ENCODE measurements at places on chromosomes 1 and 21.

DNA sequence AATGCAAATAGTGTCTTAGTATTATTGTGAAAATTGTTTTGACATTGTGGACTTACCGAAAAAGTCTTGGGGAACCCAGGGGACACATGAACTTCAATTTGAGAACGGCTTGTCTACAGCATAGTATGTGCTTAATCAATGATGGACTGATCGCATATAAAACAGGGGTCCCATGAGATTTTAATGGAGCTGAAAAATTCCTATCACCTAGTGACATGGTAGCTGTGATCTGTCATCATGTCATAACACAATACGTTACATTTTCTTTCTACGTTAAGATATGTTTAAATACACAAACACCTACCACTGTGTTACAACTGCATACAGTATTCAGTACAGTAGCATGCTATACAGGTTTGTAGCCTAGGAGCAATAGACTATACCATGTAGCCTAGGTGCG, 153.3 kb upstream of the FOXD3 start:
- no peak for DNase-seq

- DNase-seq: no peak
Measured at GRCh38 chr1:202145068-202145743, 669 bp upstream of the ARL8A start.

DNA sequence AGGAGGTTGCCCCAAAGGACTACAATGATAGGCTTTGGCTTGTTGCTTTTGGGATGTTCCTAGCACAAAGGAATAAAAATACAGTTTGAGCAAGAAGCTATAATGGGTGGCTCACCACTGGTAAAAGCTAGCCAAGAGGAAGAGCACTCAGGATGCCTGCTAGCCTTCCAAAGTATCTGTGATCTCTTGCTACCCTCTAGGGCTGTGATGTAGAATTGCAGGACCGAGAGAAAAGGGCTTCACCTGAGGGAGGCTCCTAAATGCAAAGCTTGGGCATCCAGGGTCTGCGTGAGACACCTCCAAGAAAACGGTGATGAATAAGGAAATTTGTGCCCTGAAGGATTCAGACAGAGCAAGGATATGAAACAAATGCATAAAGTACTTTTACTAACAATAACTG, 17.7 kb downstream of the IVL start:
- no peak for DNase-seq

- no peak for DNase-seq
Measured at GRCh38 chr1:204854286-204854685, 16.4 kb upstream of the NFASC start.

DNA sequence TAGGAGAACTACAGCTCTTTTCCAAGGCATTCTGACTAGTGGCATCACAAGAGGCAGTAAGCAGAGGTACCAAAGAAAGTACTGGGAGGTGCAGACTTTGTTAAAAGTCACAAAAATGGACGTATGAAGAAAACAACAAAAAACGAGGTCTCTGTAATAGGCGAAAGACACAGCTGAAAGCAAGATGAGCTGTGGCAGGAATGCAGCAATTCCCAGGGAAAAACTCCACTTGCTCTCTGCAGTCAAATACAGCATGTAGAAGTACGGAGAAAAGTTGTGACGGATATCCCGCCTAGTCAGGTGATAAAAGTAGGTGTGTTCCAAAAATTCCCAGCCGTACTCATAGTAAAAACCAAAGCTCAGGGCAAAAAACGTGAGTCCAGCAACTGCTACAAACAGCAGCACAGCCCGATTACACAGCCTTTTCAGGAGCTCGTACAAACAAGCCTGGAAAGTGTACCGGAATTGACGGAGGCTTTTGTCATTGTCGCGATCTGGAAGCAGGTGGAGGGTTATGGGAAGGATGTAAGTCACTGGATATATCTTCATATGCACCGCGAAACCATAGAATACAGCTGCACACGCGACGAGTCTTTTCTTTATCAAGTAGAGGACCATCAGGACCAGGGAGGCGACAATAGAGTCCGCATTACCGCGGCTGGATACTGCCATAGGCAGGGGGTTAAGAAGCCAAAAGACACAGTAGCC, 979 bp downstream of the PIGM start:
- no peak for DNase-seq

DNA sequence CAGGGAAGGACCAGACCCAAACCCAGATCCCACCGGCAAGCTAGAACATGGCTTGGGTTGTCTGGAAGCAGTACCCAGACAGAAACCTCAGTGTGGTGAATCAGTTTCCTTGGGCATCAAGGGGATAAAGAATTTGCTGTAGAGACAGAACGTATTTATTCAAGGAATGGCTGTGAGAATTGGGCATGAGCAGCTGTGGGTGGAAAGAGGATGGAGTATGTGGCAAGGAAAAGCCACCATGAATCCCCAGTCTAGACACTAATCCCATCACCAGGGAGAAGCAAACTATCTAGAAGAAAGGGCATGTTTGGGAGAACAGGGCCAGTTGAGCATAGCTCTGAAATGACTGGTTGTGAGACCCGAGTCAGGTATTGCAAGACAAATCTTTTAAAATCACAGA, 109.2 kb downstream of the TOMM20 start:
- DNase-seq: no peak

- no peak for DNase-seq
Measured at GRCh38 chr1:24874611-24875234, 55.4 kb downstream of the RUNX3 start.

- DNase-seq: no peak
Measured at GRCh38 chr1:160855181-160855981, 7.3 kb downstream of the CD244 start.

DNA sequence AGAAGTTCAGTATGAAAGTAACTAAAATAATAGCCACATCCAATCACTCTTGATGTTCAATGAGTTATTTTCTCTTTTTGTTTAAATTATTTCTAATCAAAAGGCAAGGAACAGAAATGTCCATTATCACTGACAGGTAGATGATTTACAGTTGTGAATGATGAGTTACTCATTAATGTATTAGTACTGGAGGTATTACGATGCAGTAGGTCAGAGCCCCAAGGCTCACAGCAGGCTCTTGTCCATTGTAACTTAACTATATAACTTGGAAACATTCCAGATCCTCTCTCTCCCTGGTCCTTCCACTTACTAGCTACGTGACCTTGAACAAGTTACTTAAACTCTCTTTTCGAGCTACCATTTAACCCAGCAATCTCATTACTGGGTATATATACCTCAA, 39.5 kb downstream of the CRB1 start:
- no peak for DNase-seq

DNA sequence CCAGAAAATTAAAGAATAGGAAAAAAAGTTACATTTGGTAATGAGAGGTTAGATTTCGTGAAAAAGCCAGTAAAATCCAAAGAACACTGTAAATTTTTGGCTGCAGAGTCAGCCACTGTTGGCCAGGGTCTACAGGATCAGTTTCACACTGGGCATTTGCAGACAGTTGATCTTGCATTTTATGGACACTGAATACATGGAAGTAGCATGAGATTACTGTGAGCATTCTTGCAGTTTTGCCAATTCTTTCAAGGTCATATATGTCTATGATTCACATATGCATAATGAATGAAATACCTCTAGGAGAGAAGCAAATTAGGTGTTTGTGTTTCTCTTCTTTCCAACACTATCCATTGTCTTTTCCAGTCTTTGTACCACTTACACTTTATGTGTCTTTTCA, 200.8 kb upstream of the DPYD start:
- DNase-seq: no peak

DNA sequence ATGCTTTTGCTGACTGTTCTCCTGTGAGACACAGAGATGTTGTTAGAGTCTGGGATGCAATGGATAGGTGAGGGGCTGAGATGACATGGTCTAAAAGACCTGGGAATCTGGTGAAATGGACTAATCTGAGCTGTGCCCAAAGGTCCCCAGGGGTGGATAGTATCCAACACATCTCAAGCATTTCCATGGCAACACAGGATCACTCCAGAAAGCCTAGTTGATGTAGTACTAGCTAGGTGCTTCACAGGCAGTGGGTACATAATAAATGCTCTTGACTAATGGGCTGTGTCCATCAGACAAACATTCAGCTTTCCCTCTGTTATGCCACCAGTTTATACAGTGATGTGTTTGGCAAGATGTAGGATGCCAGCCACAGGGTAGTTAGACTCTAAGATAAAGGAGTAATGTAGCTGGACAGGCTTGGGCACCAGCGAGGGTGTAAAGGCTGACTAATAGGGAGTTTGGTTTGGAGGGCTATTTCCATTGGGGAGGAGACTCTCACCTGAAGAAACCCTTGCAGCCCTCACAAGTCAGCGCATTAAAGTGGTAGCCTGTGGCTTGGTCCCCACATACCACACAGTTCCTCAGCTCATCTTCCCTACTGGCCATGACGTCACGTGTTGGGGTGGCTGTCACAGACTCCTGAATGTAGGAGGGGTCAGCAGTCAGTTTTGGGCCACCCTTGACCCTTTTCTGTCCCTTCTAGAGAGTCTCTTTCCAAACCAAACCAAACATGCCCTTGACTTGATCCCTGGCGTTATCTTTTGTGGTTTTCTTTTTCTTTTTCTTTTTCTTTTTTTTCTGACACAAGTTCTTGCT, 1.8 kb downstream of the NR1I3 start:
- DNase-seq: no peak

GRCh38 chr1:114741963-114742746, 15.6 kb downstream of the CSDE1 start:
- DNase-seq: no peak

DNA sequence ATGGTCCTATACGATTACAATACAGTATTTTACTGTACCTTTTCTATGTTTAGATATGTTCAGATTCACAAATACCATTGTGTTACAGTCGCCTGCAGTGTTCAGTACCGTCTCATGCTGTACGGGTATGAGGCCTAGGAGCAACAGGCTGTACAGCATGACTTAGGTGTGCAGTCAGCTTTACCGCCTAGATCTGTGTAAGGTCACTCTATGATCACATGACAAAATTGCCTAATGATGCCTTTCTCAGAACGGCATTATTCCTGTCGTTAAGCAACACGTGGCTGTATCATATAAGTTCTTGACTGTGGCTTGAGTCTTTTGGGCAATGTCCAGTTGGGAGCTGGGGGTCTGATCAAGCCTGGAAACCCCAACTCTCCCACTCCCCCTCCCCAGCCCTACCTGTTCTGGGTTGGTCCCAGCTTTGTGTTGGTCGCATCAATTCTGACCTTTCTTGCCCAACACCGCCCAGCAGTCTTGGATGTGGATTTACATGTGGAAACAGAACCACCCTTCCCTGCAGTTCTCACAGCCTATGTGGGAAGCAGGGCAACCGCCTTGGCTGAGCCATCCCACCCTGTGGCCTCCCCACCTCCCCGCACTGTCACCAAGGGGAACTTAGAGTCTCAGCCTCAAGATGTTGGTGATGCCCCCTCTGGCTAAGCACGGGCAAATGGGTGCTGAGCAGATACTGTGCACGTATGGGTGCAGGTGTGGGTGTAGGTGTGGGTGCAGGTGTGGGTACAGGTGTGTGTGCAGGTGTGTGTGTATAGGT, 80.2 kb upstream of the ACTL8 start:
- no peak for DNase-seq

DNA sequence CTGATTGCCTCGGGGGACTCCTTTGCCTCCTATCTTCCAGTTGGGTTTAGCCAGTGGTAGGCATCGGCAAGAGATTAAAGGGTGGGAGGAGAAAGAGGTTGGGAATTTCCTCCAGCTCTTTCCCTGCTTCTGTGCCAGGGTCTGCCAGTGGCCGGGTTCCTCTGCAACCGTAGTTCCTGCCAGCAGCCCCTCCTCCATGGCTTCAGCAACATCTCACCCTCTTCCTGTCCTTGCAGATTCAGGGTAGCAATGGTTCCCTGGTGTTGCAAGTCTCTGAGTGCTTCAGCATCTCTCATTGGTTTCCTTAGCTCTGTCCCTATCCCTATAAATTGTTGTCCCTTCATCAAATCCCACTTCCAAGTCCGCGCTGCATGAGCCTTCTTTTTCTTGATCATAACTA, 223.1 kb upstream of the JUN start:
- DNase-seq: no peak

GRCh38 chr1:168553680-168554553, 10.1 kb upstream of the XCL2 start:
- DNase-seq: no peak

DNA sequence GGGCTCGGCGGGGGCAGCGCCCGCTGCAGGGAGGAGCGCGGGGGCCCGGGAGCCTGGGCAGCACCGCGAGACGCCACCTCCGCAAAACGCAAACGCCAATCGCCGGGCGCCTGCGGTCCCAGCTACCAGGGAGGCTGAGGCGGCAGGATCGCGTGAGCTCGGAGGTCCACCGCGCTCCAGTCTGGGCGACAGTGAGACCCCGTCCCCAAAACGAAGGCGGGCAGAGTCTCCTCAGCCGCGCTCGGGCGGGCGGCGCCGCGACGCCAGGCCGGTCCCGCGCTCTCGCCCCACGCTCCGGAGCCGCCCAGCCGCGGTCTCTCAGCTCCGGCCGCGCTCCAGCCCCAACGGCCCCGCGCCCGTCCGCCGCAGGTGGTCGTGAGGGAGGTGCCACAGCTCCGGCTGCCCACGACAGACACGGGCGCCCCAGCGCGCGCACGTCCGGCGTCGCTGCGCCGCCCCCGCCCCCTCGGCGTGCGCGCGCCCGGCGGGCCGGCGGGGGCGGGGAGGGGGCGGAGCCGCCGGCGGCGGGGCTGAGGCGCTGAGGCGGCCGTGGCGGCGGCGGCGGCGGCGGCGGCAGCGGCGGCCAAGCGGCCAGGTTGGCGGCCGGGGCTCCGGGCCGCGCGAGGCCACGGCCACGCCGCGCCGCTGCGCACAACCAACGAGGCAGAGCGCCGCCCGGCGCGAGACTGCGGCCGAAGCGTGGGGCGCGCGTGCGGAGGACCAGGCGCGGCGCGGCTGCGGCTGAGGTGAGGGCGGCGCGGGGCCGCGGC, at the start of gene ADARB1:
ADARB1 (plus strand) TSS at position 533 of the 770 bp plus-strand sequence. CDS start 97,077 bp downstream, outside the sequence.
- peak; percentile 31 for DNase-seq

GRCh38 chr1:39919545-39919944, 17.8 kb upstream of the MYCL start:
- no peak for DNase-seq

DNA sequence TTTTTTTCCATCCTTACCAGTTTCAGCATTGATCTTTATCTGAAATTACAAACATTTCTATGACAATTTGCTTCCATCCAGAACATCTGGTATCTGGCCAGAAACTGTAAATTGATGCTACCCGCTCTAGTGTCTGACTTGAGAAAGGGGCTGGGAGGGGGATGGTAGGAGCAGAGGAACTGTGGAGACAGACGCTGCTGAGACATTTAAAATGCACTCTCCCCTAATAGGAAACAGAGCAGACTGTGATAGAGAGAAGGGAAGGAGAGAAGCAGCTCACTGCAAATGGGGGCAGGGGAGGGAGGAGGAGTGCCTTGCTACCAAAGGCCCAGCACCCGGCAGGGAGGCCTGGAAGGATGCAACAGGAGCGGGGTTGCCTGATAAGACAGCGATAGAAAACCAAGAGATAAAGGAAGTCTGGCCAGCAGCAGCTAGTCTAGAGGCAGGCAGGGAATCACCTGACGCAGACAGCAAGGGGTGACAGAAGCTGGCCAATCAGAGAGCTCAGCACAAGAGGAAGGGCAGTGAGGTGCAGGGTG, 195.5 kb upstream of the NFIA start:
- DNase-seq: no peak

All from stimulated activated CD8-positive, alpha-beta memory T cell treated with anti-CD3 and anti-CD28 coated beads, Interleukin-2, amount 100 ng/mL, for 1 hour (primary cell).